Muscle of leg (tissue), 16 donors: ENCODE measurements at places on chromosomes 2 and 18. TPM values are rescaled to one million over a fixed set of nuclear protein-coding genes. Genes with fewer than 3 reads are reported as not detected.

DNA sequence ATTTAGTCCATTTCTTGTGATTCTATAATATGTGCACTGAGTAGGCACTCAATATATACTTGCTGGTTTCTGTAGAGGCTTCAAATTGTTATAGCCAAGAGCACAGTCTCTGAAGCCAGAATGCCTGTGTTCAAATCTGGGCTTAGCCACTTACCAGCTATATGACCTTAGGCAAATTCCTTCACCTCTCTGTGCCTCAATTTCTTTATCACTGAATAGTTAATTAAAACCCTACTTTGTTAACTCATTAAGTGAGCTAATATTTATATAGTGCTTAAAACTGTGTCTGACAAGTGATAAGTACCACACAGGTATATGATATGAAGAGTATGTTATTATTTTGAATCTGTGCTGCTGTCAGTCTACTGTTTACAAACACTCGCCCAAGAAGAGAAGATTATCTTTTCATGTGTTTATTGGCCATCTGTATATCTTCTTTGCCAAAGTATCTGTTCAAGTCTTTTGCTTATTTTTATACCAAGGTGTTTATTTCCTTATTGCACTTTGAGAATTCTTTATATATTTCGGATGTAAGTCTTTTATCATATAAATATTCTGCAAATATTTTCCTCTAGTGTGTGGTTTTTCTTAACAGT lies 1.3 kb upstream of the RIT2 start:
- DNase-seq, result no peak

DNA sequence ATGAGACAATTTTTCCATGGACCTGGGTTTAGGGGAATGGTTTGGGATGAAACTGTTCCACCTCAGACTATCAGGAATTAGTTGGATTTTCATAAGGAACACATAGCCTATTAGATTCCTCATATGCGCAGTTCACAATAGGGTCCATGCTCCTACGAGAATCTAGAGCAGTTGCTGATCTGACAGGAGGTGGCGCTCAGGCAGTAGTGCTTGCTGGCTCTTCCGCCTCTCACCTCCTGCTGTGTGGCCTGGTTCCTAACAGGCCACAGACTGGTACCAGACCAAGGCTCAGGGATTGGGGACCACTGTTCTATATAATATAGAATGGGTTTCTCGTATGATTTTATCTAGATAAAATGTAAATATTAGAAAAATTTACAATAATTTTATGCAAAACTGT lies 338.7 kb downstream of the CPS1 start:
- DNase-seq, result no peak

- peak; percentile 91 for DNase-seq
These were observed 479.4 kb upstream of the ZEB2 start for GRCh38 chr2:144999071-144999875.

DNA sequence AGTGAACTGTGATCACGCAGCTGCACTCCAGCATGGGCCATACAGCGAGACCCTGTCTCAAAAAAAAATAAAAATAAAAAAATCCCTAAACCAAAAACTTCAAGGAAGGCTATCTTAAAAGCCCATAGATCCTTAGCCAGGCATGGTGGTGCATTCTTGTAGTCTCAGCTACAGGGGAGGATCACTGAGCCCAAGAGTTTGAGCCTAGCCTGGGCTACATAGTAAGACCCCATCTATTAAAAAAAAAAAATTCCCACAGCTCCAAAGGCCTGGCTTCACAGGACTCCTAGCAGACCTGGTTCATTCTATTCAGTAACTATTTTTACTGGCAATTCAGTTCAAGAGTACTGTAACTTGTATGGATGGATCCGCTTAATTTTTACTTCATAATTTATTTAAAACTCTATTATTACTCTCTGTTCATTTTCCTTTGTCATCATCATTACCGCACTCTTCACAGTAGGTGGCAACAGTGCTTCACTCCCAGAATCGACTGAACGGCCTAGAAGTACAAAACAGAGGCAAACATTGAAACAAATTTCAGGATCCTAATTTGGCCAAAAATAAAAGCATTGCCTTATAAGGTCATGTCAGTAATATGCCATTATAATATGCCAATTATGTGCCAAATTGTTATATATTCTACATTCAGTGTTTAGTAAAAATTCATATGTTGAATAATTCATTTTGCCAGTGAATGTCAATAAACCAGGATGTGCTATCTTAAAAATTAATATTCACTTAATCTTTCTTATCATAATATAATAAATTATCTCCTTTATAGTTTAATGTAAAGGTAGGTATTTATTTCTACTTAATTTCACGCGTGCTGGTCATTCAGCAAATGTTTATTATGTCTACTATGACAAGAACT lies 14.3 kb upstream of the STAM2 start:
- DNase-seq, result peak; percentile 82

The CROCC2 gene
- total RNA-seq, result 0.04 TPM

DNA sequence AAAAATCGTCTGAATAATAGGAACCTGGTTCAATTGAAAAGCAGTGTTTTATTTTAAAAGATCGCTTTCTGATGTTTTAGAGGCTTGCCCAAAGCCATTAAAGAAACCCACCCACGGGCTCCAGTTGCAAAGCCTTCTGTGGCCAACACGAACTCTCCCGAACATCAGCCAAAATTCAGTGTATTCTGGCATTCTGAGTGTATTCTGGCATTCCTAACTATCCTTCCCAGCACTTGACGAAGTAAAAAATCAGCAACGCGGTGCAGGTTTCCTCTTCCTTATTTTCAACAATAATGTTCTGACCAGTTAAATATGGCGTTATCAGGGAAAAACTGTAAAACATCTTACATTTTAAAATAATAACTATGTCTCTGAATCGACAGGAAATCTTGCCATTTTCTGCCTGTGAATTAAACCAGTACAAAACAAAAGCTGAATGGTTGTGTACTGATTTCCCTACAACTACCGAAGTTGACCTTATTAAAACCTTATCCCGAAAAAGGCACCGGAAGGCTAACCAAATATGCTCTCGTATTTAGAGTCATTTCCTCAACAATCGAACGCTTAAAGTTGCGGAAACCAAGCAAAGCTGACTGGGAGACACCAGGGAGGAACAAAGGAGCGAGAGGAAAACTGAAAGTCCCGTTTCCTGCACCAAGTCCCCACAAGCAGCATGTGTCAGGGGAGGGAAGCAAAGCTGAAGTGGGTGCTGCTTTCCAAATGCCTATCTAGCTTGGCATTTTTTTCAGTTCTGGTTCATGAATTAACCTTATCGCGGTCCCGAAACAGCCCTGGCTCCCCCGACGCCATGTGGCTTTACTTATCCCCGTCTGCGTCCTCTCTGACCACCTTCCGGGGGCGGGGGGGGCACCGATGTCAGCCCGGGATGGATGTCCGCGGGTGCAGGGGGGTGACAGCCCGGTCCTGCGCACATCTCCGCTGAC lies 44.3 kb downstream of the ZNF516 start:
- peak; percentile 92 for DNase-seq

GRCh38 chr18:45657357-45658335 lies 42.4 kb downstream of the SLC14A2 start:
- no peak for DNase-seq

DNA sequence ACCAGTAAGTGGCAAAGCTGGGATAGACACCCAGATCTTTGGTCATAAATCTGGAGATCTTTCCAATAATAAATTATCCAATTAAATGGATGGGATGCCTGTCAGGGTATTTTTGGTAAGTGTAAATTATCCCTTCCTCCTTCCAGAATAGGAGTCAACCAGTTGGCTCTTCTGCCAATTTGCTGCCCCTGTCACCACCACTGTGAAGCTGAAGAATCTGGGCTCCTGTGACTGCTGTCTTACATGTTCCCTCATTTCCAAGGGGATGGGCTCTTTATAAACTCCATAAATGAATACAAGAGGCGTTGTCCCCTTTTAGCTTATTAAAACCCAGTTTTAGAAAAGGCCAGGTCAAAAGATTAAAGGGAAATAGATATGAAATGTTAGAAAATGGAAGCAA lies 17.8 kb upstream of the BMP10 start:
- peak; percentile 12 for DNase-seq

DNA sequence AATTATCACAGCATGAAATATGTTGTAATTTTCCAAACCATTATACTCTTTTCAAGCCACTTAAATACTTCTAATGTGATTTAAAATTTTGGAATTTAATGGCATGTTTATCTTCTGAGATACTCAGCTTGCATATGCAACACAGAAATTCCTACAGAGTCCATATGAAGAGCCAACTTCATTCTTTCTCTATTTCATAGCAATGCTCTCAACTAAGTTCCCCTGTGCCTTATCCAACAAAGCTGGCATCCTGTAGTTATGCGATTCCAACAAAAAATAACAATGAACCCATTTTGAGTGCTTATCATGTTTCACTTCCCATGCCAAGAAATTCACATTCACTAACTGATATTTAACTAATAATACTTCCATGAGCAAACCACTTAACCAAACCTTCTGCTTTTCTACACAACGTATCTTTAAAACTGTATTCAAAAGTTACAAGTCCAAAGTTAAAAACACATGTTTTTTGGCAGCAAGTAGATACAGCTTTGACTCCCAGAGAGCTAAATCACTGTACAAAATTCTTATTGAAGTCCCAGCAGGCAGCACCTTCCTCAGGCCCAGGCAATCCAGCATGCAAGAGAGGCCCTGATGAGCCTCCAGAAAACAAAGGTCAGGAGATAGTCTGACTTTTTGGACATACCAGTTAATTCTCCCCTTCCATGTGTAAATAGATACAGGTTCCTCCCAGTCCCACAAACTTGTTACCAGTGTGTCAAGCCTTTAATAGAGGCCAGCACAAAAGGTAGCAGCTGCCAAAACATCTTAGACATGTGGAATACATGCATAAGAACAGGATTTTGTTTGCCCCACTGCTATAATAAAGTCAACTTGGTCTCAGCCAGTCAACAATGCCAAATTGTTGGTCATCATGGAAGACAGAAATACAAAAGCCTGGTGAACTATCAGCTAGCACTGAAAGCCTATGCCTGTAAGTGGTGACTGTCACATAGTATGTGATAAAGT lies 113.1 kb upstream of the WDR75 start:
- peak; percentile 85 for DNase-seq

DNA sequence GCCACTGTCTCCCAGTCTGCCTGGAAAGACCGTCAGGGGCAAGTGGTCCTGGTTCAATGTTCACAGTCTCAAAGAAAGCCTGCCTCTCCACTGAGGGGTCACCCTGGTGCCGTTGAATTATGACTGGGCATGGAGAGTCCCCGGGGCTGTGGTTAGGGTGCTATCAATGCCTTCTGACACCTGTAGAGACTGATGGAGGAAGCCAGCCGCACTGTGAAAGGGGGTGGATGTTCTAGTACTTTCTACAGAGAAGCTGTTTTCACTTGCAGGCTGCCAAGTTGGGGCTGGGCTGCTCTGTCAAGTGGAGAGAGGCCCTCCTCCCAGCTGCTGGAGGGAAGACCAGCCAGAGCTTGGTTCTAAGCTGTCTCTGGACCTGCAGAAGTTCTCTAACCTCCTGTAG lies 80.5 kb downstream of the BCL2L11 start:
- DNase-seq, result no peak

GRCh38 chr2:203741566-203741965 lies 35.1 kb downstream of the CD28 start:
- no peak for DNase-seq

DNA sequence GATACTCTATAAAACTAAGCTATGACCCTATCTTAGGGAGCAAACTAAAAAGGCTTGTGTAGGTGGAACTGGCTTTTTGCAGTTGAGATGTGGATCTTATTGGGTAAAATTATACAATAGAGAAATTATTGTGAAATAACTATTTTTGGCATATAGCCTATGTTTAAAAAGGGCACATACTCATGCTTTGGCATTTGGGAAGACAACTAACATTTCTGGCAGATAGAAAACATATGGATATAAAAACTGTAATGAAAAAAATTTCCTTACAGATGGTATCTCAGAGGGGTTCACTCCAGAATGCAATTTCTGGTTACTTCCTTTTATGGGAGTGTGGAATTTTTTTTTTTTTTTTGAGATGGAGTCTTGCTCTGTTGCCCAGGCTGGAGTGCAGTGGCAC lies 120.1 kb upstream of the CCDC195 start:
- no peak for DNase-seq

The ALLC gene
- 0.09 TPM for total RNA-seq

DNA sequence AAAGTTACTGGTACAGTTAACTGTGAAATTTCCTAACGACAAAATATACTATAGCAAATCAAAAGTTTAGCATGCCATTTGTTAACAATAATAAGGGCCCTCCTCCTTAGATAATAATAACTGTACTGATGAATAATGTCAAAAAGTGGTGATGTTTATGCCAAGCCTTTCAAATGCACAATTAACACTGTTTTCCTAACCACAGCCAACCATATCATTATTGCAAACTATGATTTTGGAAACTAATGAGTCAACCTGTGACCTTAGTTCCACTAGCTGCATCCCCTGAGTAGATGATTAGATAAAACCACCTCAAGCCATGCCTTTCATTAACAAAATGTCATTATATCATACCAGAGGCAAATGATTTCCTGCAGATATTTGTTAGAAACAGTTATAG lies 25.1 kb upstream of the GPR75 start:
- no peak for DNase-seq

- no peak for DNase-seq
These were observed 46.7 kb upstream of the CREB1 start for GRCh38 chr2:207483066-207483465.

- no peak for DNase-seq
These were observed 4.5 kb upstream of the GLI2 start for GRCh38 chr2:120731175-120731574.

GRCh38 chr2:226802573-226802972 lies 3.0 kb upstream of the IRS1 start:
- peak; percentile 89 for DNase-seq

- DNase-seq, result no peak
These were observed 15.9 kb downstream of the GATA6 start for GRCh38 chr18:22185273-22185672.

The TEX261 gene
- total RNA-seq, result 16.0 TPM

The PLEKHA3 gene
- 11.4 TPM for total RNA-seq

The CMPK2 gene
- 3.2 TPM for total RNA-seq

- no peak for DNase-seq
These were observed 665.9 kb downstream of the CBLN2 start for GRCh38 chr18:71878226-71878625.

- DNase-seq, result no peak
These were observed 38.6 kb upstream of the SH3BP4 start for GRCh38 chr2:234913208-234913626.

DNA sequence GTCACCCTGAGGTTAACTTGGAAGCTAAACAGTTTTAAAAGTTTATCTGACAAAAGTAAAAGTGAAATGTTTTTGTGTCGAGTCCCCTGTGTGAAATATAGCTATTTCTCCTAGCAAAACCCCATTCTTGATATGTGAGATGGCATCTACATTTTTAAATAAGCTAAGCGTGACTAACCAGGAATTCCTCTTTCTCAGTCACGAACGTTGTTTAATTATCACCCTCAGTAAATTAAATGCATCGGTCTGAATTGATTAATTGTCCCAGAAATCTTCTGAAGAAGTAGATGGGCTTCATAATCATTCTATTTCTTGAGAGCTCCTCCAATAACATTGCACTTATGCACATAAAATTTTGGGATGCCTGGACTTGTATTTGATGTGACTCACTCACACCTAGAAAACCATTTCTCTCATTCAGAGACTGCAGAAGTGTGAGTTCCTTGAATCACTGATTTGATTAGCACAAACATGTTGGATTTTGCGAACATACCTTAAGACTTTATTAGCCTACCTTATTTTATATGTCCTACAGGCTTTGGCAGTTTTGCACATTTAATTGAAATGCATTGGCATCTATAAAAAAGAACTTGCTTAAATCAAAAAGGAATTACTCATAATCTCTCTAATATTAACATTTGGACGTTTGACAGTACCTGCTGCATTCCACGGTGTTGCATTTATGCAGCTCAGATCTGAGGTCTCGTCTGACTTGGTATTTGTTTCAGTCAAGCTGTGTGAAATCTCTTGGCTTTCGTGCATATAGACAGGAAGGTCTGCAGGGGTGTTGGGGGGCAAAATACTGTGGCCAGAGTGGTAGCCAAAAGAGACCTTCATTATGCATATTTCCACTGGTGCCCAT lies 475.2 kb downstream of the EPHA4 start:
- DNase-seq, result no peak
